ENCODE measurements at places on chromosomes 16 and 17.

- DNase-seq, result peak; percentile 35
Observed at GRCh38 chr17:76791053-76791980, 53.4 kb downstream of the MFSD11 start.

- DNase-seq, result no peak
Observed at GRCh38 chr16:67202956-67203493, 4.1 kb downstream of the ELMO3 start.

GRCh38 chr16:86949630-86950029, 367.6 kb downstream of the C16orf95 start:
- DNase-seq, result no peak

- no peak for DNase-seq
Observed at GRCh38 chr17:17364338-17364667, 61.1 kb downstream of the NT5M start.

DNA sequence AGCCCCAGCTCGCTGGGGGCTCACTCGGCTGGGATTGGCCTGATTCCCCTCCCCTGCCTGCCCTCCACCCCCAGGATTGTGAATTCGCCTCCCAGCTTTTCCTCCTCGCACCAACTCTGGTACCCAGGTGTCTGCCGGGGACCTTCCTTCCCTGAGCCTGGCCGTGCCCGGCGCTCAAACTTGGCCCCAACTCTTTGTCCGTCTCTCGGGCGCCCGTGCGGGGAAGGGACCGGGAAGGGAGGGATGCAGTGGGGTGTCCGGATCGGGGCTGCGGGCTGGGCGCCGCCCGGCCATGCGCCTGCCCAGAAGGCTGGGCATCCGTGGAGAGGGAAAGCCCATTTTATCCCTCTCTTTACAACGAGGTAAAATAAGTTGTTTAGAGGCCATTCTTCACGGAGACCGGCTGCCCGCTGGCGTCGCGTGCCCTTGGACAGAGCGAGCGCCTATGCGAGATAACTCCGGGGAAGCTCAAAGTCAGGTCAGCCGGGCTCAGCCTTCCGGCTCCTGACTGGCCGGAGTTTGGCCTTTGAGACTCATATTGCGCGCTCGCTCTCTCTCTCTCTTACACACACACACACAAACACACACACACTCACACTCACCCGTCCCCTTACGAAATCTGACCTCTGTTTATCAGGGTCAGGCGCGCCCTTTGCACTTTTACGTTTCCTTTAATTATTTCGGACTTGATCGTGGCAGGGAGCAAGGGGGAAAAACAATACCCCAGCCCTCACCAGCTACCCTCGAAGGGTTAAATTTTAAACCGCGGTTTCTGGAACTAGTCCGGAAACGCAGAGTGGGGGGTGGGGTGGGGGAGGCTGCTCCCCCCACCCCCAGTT, 774 bp upstream of the MAF start:
- DNase-seq, result peak; percentile 5
